Kidney capillary endothelial cell (primary cell): ENCODE measurements at places on chromosomes 2 and 18.

DNA sequence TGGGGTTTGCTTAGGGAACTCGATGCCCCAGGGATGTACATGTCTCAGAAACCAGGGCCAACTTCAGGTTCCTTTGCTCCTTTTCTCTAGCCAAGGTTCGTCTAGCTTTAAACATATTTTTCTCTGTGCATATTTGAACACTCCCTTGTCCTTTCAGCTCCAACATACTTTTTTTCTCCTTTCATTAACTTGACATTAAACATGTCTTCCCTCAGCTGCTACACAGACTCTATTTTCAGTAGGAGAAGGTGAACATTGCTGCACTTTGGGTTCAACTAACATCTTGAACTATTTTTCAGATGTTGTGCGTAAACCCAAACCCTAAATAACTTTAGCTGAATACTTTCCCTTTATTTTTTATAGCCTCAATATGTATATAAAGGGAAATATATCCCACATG is 212.9 kb downstream of the MTX2 start:
- no peak for DNase-seq

GRCh38 chr2:65608916-65609315 is 176.5 kb upstream of the SPRED2 start:
- DNase-seq, result no peak

DNA sequence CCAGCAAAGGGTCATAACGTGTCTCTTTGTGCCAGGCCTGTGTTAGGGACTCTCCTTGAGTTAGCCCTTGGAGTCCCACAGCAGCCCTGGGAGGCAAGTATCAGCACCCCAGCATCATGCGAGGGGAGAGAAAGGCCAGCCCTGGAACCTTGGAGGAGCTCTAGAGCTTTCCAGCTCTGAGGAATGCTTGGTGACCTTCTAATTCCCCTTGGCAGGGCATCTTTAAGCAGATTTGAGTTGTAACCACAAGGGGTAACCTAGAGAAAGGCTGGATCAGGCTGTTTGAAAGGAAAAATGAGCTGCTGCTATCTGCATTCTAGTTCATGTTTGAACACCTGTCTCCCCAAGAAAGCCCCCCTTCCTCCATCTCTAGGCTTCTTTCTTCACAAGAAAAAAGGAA is 23.8 kb upstream of the ODC1 start:
- DNase-seq, result no peak

- DNase-seq, result no peak
These were observed 158.4 kb downstream of the EN1 start for GRCh38 chr2:118689033-118689432.

DNA sequence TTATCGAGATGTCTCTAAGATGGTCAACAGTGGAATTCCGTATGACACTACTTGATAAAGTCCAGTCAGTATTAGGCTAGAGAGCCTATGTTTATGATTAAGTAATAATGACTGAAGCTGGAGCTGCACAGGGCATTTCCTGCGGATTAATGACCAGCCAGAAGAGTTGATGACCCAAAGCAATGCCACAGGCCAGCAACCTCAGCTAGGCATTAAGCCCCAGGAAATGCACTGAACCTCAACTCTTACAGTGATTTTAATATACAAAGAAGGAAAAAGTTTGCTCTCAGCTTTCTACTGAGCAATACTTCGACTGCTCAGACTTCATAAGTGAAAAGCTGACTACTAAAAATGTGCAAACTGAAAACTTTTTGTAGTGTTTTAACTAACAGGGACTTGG is 3.9 kb downstream of the KCTD1 start:
- DNase-seq, result no peak

- DNase-seq, result no peak
These were observed 63.5 kb downstream of the ZNF521 start for GRCh38 chr18:25288340-25288938.

- DNase-seq, result peak; percentile 91
These were observed 67.6 kb upstream of the ZFP36L2 start for GRCh38 chr2:43293744-43294695.

- DNase-seq, result no peak
These were observed 102.1 kb downstream of the SNTG2 start for GRCh38 chr2:1052771-1053191.

DNA sequence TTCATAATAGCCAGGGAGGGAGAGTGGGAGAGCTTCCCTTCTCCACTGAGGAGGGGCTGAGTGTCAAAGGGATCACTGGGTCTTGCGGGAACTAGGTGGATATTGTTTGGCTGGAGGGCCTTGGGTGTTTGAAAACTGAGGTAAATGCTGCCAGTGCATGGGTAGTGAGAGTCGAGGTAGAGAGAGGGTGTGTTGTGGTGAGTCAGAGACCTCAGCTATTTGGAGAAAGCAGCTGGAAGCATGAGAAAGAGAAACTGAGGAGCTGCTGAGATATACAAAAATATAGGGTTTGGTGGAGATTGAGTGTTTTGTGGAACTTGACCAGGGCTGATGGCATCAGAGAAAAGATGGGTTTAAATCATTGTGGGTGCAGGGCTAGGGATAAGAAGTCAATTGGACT is 127.0 kb upstream of the CCDC195 start:
- no peak for DNase-seq

- DNase-seq, result no peak
These were observed 216.7 kb downstream of the GBX2 start for GRCh38 chr2:235951493-235951892.

- DNase-seq, result no peak
These were observed 8.3 kb upstream of the RHOB start for GRCh38 chr2:20438334-20439192.

- DNase-seq, result no peak
These were observed 36.3 kb downstream of the PREPL start for GRCh38 chr2:44324971-44325426.

GRCh38 chr18:48046843-48047242 is 116.4 kb upstream of the SMAD2 start:
- DNase-seq, result no peak

GRCh38 chr18:57831597-57832377 is 28.7 kb upstream of the ATP8B1 start:
- no peak for DNase-seq

DNA sequence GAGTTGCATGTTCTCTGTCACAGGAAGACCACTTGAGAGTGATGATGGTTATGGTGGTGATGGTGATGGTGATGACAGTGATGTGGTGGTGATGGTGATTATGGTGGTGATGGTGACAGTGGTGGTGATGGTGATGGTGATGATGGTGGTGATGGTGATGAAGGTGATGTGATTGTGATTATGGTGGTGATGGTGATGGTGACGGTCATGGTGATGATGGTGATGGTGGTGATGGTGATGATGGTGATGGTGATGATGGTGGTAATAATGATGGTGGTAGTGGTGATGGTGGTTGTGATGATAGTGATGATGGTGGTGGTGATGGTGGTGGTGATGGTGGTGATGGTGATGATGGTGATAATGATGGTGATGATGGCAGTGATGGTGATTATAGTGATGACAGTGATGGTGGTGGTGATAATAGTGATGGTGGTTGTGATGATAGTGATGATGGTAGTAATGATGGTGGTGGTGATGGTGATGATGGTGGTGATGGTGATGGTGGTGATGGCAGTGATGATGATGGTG is 93.7 kb downstream of the ASB1 start:
- DNase-seq, result no peak

DNA sequence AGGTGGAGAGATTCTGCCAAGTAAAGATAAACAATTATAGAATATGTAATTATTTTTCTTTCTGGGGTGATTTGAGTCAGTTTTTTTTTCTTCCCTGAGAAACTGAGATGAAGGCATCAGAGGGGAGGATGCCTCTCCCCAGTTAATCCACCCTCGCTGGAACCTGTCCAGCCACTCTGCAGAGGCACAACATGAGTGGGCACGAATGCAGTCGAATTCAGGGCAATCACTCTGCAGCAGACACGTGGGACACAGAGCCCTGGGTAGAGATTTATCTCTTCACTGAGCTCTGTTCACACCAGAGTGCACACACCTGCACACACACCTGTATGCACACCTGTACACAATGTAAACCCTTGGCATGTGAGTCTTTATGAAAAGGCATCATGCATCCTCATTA is 154.2 kb downstream of the DCDC2C start:
- no peak for DNase-seq

DNA sequence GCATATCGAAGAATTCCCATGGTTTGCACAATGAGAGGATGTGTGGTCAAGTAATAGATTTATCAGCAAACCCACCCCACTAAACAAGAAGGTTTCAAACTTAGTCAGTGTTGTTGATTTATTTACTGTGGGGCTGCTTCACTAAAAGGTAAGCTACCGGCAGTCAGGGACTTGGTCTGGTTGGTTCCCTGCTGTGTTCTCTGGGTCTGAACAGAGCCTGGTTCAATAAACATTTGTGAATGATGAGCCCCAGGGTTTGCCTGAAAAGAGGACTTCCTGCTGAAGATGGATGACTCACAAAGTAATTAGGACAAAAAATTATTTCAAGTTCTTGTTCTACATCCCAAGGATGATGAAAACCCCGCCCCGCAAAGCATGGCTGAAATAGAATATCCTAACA is 108.3 kb downstream of the SPP2 start:
- no peak for DNase-seq

GRCh38 chr2:105442721-105443120 is 43.9 kb upstream of the FHL2 start:
- no peak for DNase-seq

- DNase-seq, result no peak
These were observed 23.8 kb downstream of the ASB18 start for GRCh38 chr2:236240228-236240990.

DNA sequence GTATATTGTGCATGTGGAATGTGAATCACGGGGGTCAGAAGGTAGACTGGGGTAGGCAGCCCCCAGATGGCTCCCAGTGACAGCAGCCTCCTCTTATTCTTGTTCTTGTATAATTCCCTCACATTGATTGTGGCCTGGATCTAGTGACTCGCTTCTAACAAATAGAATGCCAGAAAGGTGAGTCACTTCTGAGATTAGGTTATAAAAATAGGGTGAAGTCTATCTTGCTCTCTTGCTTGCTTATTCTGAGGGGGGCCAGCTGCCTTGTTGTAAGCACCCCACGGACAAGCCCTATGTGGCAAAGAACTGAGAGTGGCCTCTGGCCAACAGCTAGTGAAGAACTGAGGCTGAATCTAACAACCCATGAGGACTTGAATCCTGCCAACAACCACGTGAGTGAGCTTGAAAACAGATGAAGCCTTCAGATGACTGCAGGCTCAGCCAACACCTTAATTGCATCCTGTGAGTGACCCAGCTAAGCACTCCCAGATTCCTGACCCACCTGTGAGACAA is 15.6 kb upstream of the RMND5A start:
- peak; percentile 71 for DNase-seq

- DNase-seq, result peak; percentile 40
These were observed 122.3 kb upstream of the FHL2 start for GRCh38 chr2:105521176-105521575.
